ENCODE measurements at places on chromosomes 5 and 9.

GRCh38 chr9:15069106-15069505 is 158.9 kb upstream of the FREM1 start:
- DNase-seq = no peak

GRCh38 chr5:112923988-112924387 is 2.0 kb upstream of the REEP5 start:
- no peak for DNase-seq

- DNase-seq = no peak
Observed at GRCh38 chr9:108290839-108291585, 564.8 kb downstream of the ACTL7B start.

- DNase-seq = no peak
Observed at GRCh38 chr5:83518319-83519061, 46.9 kb downstream of the VCAN start.

GRCh38 chr9:90680534-90680933 is 37.9 kb upstream of the DIRAS2 start:
- no peak for DNase-seq

DNA sequence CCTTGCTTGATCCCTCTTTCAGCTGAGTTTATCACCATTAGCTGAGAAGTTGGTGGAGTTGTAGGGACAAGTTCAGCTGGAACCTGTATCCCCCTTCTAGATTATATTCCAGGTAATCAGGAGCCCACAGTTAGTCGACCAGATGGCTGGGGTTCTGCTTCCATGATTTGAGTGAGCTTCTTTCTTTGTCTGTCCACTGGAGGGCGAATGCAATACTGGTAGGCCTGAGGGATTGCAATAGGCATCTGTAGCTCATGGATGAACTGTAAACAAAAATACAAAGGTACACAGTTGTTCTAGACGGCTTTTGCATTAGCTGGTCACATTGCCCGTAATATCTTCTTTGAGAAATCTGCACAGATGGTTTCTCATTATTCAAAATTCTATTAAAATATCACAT is 88.9 kb downstream of the PCSK5 start:
- DNase-seq = no peak

DNA sequence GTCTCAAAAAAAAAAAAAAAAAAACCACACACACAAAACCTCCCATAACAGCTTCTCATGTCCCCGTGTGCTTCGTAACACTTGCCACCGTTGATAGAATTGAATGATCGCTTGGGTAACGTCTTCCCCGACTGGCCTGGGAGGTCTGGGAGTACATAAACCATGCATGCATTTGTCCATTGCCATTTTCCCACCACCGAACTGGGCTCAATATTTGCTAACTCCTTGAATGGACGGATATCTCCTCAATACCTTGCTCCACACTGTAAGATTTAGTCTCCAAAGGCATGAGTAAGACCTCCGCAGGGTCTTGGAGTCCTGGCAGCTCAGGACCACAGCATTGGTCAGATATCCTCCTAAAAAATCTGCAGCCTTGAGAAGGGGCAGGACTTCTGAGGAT is 3.2 kb upstream of the P4HA2 start:
- DNase-seq = no peak

- DNase-seq = no peak
Observed at GRCh38 chr5:153676406-153676805, 185.9 kb downstream of the GRIA1 start.

DNA sequence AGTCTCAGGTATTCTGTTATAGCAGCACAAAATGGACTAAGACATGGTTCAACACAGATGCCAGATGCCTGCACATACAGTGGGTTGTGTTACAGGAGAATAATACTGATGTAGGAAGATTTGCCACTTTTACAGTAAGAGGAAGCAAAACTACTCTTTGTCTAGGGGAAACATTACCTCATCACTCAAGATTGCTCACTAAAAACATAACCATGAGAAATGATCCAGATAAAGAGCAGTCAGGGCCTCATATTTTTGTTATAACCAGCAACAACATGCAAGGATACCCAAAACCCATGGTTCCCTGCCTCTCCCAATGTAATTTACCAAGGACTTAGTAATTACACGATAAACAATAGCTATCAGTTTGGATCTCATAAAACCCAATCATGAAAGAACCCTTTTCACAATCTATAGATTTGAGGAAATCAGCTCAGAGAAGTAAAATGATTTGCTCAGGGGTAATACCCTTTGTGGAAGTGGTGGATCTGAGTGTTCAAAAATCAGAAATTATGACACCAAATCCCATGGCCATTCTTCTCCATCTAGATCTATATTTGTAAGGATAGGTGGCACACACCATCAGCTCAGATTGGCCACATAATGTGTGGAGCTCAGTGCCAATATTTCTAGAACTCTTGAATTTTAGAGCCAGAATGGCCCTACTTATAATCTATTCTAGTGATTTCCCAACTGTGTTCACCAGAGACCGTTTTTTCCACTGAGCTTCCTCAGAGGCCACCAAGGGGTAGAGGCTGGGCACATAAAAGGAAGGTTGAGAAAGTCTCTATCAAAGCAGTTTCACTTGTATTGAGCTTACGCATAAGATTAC is 27.8 kb downstream of the DPYSL3 start:
- DNase-seq = no peak

GRCh38 chr5:34047143-34047542 is 4.1 kb upstream of the C1QTNF3 start:
- DNase-seq = no peak

DNA sequence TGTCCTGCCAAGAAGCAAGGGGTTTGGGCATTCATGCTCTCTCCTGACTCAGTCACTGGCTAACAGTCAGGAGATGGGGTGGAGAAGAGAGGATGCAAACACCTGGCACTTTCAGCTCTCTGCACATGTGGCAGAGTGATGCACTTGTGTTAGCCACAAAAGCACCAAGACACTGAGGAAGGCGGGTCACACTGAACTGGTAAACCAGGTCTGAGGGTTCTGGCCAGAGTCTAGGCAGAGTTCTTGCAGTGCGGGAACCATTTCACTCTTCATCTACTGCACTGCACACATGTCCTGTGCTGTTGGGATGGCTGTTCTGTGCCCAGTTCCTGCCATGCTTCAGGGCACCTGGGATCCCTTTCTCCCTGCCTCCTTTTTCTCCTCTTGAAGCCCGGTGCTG is 157.1 kb upstream of the GDNF start:
- DNase-seq = no peak

DNA sequence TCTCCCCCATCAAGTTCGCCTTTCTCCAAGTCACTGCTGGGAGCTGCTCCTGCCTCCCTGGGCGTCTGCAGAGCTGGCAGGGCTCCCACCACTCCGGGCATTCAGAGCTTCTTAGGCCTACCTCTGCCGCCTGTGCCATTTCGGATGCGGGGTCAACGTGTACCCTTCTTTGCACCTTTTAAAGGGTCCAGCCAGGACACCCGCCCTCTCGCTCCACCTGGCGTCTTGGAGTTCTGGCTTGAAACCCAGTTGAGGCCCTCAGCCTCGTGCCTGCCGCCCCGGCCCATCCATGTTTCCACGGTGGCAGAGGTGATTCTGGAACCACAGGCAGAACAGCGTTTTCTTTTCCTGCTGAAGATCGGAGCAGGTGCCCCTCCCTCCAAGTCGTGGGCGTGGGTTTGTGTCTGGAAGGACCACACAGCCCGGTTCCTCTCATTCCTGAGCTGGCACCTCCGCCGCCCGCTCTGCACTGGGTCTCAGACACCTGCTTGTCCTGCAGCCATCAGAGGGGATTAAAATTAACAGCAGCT is 32.9 kb downstream of the NDUFS6 start:
- DNase-seq = no peak

DNA sequence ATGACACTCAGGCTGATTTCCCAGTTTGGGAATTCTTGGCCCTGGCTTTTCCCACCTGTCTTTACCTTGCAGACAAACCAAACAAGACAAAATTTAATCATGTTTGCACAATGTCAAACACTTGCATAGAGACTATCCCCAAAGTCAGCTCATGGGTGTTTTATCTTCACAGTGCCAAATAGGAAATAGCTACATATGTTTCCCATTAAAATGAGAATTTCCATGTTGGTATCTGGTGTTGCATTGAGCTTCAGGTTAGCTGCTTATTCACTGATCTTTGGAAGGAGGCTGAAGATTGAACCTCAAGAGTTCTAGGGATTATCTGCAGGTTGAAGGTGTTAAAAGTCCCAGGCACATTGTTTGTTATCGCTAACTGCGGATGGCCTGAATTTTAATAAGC is 19.5 kb downstream of the MAP1B start:
- no peak for DNase-seq

- peak; percentile 13 for DNase-seq
Observed at GRCh38 chr5:113274836-113275414, 159.9 kb downstream of the TSSK1B start.

GRCh38 chr5:163614787-163615186 is 109.4 kb downstream of the MAT2B start:
- no peak for DNase-seq

DNA sequence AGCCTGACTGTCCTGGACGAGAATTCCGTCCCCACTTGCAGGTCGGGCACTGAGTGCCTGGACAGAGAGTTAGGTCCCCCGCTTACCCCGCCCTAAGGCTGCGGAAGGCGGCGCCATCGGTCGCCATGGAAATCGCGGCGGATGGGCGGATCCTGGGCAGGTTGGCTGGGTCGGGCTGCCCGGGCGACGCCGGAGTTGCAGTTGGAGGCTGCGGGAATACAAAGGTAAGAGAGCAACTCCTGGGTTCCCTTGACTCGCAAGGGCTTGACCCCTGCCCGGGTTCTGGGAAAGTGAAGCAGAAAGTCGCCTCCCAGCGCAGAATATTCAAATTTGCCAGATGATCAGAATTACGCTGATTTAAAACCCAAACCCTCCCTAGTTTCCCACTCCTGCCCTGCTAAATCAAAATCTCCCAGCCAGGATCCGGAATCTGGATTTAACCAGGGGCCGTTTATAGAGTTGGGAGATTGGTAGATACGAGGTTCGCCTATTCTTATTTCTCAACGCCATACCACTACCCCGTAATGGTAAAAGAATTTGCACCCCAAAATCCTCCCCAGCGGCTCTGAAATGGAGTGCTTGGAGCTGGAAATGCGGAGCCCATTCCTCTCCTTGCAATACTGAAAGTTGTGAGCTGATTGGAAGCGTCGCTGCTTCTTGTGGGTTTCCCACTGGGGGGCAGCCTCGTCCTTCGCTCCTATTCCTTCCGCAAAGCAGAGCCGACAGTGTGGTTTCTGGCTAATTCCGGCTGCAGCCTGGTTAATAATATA is 156.4 kb upstream of the RASEF start:
- peak; percentile 64 for DNase-seq

DNA sequence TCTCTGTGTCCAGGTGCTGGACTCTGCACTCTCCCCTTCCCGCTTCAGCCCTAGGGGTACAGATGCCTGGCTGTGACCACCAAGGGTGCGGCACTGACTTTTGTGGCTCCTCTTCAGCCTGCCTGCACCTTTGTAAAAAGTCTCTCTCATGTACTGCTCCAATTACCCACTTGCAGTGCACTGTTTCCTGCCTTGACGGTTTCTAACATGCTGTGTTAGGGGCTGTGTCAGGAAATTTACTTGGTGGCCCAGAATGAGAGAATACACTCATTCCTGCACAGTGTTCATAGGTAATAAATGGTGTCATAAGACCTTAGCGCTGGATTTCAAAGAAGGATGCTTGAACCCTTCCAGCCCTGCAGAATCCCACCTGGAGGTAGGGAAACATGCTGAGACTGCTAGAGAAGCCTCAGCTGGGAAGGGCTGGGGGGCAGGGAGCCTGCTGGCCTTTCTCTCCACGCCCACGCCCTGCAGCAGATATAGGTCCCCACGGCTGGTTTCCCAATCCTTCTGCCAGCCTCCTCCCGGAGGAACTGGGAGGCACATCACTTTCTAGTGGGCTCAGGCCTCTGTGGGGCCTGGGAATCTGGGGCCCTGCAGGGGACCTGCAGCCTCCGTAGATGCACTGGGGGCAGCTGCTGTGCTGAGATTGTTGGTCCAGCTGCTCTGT is 17.6 kb upstream of the HRH2 start:
- no peak for DNase-seq

DNA sequence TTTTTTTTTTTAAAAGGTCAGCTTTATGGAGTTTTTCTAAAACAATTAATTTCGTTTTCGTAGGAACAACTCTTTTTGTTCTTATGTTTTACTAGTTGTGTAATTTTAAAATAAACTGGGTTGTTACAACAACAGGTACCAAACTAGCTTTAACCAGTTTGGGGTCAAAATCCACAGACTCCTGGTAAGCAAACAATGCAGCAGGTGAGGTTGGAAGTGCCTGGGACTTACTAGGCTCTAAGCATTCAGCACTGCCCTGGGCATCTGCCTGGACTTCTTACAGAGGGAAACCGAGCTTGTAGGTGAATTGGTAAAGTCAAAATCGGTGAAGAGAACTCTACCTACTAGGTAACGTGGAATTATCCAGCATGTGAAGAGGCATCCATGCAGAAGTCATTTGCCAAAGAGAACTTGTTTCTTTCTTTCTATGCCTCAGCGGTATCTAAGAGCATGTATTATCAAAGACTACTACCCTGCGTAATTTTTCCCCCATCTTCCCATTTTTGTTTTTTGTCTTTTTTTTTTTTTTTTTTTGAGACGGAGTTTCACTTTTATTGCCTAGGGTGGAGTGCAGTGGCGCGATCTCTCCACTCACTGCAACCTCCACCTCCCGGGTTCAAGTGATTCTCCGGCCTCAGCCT is 145.4 kb downstream of the KCTD16 start:
- no peak for DNase-seq

GRCh38 chr5:28542987-28543386 is 1504.6 kb upstream of the CDH9 start:
- DNase-seq = no peak

- DNase-seq = no peak
Observed at GRCh38 chr9:110763568-110763967, 95.0 kb downstream of the MUSK start.

- no peak for DNase-seq
Observed at GRCh38 chr5:171898386-171898785, 108.1 kb downstream of the FBXW11 start.

- no peak for DNase-seq
Observed at GRCh38 chr5:143734456-143734780, 77.5 kb upstream of the HMHB1 start.

DNA sequence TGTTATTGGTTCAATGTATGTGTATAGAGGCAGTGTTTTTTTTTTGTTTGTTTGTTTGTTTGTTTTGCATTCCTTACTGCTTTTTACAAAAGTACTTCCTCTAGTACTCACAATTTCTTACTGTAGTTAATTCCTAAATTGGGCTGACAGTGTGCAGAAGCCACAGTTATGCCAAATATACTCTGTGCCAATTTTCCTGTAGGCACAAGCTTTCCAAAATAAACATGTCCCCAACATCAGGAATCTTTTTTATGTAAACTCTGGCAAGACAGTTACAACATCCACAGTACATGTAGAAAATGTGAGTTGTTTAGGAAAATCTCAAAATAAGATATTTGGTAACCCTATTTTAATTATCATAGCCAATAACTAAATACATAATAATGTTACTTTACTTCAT is 161.6 kb upstream of the TSLP start:
- no peak for DNase-seq

DNA sequence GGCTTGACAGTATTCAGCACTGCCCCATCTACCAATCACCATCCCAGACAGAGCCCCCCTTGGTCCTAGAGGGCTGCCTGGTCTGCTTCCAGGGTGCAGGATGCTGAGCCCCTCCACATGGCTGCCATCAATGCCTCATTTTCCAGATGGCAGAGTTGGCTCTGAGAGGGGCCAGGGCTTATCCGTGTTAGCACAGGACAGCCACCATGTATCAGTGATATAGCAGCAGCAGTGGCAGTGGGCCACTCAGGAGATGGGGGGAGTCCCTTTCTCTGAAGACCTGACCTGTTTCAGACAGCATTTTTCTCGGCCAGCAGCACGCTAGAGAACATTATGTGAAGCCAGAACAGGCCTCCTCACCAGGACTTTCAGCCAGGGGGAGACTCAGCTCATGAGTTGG is 1.6 kb upstream of the SMIM32 start:
- DNase-seq = no peak

- no peak for DNase-seq
Observed at GRCh38 chr9:126459965-126460843, 133.6 kb downstream of the MVB12B start.
